ENCODE measurements at places on chromosomes 12 and 14.
A peak's percentile ranks its signal among the peaks of the same experiment; 100 is the strongest.

DNA sequence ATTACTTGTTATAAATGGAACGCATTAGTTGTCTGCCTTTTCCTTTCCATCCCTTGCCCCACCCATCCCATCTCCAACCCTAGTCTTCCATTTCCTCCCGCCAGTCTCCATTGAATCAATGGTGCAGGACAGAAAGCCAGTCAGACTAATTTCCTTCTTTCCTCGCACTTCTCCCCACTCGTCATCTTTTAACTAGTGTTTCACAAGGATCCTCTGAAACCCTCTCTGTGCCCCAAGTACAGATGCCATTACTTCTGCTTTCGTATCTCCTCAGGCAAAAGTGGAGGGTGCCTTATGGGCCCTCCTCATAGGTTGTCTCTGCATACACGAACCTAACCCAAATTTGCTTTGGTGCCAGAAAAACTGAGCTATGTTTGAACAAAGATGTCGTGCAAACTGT lies 4.2 kb downstream of the DAZAP2 start:
- no peak for DNase-seq

DNA sequence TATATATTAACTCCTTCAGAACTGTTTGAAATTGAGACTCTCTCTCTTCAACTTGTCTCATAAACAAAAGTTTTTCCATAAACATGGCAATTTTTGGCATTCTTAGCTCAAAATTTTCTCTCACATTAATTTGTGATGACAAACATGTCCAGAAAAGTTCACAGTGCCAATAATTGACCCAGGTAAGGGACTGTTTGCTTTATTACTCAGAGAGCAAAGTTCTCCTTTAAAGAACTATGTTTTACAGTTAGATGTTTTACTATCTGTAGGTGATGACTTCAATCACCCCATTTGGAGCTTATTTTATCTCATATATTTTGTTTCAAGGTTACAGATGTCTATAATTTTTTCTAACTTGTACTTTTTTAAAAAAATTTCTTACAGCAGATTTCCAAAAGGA lies 855.6 kb downstream of the SLC16A7 start:
- no peak for DNase-seq

- DNase-seq = no peak
Measured at GRCh38 chr12:10128687-10129086, 1.3 kb downstream of the CLEC7A start.

DNA sequence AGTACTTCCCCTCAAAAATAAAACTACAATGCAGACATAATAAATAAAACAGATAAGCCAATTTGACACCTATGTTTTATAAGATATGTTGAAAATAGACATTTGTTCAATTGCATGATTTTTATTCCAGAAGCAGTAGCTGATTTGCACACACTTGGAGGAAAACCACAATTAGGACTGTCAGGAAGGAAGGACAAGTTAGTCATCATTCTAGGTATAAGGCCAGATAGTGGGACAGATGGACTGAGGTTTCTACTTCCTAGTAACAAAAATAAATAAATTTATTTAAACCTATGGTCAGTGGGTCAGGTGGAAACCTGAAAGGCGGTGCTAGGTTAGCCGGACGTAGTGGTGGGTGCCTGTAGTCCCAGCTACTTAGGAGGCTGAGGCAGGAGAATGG lies 141.8 kb upstream of the RASSF8 start:
- DNase-seq = no peak

DNA sequence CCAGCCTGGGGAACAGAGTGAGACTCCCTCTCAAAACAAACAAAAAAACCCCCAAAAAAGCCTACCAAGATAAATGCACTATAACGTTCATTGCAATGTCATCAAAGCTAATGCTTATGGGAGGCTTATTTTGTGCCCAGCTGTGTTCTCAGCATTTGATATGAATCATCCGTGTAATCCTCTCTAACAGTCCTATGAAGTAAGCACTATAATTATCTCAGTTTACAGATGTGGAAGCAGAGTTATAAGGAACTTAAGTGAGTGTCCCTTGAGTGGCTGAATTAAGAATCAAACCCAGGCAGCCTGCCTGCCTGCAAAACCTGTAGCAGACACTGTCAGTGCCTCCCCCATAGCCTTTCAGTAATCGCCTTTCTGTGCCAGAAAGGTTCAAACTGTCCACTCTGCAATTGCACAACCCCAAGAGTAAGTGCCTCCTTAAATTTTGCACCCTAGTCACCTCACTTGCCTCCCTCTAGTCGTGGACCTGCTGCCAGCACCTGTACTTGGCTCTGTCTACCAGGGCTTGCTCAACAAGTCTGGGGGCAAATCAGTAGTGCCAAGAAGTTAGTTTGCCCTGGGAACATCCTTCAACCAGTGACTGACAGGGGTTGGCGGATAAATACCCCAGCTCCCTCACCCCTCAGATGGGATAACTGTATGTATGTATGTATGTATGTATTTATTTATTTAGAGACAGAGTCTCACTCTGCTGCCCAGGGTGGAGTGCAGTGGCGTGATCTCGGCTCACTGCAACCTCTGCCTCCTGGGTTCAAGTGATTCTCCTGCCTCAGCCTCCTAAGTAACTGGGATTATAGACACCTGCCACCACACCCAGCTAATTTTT lies 23.8 kb upstream of the PPP1CC start:
- no peak for DNase-seq

- no peak for DNase-seq
Measured at GRCh38 chr14:82341261-82341810, 807.7 kb upstream of the SEL1L start.

GRCh38 chr12:34334953-34335743 lies 312.9 kb downstream of the ALG10 start:
- DNase-seq = no peak

DNA sequence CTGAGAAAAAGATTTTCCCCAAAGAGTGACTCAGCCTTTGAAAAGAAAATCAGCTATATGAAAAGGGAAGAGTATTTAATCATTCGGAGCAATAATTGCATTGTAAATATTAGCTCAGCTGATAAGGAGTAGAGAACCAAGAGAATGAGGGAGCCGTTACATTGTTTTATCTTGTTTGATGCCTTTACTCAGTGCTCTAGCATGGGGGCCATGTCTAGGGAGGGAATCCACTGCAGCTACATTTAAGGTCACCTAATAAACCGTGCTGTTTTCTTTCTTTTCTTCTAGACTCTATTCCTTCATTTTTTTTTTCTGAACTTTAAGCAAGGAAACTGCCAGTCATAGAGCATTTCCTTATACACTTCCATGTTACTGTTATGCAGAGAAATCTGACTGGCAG lies 447.0 kb downstream of the DIO2 start:
- DNase-seq = no peak

DNA sequence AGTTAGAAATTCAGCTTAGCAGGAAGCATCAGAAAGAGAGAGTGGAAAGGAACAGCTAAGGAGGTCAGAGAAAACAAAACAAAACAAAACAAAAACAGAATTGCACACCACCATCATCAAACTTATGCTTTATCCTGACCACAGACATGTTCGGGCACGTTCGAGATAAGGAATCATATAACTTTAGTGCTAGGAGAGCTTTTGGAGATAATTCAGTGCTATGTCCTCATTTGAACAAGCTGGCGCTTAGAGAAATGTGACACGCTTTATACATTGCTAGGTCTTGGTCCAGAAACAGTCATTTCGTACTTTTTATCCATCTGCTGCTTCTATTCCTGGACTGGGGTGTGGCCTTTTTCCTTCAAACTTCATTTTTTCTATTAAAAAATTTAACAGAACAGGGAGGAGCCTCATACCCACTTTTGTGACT lies 213.1 kb downstream of the PTPRO start:
- DNase-seq = no peak

DNA sequence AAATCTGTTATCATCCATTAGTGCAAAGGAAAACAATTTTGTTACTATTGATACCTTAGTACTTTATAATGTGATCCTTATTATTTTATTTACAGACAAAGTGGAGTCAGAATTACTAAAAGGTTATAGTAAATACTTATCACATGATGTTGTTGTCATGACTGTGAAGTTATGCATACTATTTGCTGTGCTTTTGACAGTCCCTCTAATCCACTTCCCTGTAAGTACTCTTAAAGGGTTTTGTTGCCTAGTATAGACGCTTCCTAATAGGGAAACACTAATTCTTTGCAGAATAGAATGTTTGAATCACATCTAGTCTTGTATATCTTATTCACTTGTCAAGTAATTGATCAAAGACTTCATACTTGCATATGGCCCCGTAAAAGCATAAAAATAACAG lies 69.4 kb downstream of the SLC38A6 start:
- DNase-seq = no peak

GRCh38 chr14:91396959-91397815 lies 20.4 kb downstream of the CCDC88C start:
- DNase-seq = no peak

DNA sequence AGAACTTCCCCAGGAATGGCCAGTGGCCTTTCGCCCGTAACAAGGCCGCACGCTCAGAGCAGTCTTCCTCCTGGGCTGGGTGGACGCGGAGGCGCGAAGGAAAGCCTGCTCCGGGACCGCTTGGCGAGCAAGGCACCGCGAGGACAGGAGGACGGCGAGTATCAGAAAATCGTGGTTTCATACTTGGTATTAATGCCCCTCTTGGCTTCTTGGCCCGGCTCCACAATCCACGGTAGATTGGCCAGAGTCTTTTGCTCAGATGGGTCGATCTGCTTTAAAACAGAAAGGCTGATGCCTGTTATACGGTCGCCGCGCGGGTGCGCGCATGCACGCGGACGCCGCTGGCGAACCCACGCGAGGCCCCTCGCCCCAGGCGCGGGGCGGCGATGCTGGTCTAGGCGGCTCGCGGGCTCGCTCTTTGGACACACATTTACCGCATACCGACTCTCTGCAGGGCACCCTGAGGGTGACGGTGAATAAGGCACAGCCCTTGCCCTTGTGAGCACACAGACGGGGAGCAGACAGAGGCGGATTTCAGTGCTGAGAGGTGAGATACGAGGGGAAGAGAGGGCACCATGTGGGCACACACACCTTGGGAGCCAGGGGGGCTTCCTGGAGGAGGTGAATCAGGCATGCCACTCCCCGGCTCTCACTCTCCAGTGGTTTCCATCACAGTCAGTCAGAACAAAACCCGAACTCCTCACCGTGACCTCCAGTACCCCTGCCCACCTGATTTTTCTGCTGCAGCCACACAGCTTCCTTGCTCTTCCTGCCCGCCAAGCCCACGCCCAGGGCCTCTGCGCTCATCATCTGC lies 100.7 kb downstream of the APAF1 start:
- peak; percentile 24 for DNase-seq
